ENCODE measurements at places on chromosomes 1 and 21.

DNA sequence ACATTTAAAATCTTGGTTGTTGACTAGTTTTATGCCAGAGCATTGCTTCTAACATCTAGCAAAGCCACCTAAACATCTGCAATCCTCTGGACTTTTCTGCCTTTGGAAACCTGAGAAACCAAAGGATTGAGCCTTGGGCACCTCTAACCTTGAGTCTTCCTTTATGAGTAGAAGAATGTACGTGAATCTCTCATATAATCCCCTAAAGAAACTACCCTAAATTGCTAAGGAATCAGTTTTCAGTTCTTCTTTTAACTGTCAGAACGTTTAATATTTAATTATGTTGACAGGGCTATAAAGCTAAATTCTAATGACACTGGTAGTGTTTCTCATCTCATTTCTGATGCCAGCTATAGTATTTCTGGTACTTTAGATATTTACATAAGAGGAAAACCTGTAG is 997.3 kb downstream of the AMY1C start:
- DNase-seq: no peak

GRCh38 chr1:202807451-202807925 is 733 bp downstream of the KDM5B start:
- DNase-seq: no peak

DNA sequence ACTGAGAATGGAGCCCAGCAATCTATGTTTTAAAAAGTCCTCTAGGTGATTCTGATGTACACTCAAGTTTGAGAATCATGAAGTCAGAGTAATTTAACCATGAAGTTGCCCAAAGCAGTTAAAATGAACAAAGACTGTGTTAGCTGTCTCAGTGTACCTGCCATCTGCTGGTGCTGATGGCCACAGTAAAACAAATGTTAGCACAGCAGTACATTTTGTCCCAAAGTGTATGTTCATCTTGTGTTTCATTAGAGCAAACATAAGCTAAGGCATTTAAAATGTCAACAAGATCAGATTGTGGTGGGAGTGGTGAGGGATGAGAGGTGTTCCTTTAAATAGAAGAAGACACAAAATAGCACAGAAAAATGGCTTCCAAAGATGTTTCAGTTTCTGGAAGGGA is 31.1 kb downstream of the FYB2 start:
- DNase-seq: no peak

DNA sequence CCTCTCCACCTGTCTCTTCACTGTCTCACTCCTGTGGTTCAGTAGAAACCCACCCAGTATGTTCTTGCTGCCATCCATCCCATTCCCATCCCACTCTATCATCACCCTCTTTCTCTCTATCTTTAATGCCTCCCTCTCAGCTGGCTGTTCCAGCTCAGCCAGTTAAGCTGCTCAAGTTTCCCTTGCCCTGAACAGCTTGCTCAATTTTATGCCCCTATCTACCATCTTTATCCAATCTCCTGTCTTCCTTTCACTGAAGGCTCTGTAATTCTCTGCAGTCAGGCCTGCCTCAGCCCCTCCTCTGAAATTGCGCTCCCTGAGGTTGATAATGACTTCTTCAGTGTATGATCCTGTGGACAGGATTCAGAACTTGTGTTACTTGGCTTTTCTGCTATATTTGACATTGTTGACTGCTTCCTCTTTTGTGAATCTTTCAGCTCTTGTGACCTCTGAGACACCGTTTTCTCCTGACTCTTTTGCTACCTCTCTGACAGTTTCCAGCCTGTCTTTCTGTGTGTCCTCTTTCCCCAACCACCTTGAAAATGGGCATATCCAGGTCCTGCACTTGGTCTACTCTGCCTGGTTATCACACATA is 13.9 kb upstream of the BCAR3 start:
- DNase-seq: no peak

GRCh38 chr1:207244409-207244801 is 77.1 kb upstream of the CD55 start:
- no peak for DNase-seq

DNA sequence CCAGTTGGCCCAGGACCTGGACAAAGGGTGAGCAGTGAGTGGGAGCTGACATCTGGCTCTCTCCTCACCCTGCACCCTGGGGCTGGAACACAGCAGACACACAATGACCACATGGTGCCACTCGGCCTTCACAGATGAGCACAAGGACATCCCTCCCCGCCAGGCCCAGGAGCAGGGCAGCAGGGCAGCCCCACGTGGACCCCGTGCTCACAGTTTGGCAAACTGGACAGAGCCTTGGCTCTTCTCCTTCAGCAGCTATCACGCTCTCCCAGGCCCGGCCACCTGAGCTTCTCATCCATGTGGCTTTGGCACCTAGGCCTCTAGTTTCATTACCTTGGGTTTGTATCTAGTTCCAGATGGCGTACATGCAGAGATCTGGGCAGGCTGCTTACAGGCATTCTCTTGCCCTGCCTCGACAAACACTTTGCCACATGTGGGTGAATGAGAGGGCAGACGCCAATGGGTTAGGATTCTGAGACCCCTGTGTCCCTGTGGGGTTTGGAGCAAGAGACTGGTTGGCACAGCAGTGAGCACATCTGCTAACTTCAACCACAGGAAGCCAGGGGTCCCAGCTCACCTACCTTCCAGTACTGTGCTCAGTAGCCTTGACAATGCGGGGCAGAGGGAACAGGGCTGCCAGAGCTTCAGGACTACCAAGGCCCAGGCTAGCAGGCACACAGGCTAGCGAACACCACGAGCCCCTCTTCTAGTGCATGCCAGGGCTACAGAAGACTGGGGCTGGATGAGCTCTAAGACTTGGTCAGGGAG is 3.4 kb upstream of the PTPRF start:
- DNase-seq: no peak

DNA sequence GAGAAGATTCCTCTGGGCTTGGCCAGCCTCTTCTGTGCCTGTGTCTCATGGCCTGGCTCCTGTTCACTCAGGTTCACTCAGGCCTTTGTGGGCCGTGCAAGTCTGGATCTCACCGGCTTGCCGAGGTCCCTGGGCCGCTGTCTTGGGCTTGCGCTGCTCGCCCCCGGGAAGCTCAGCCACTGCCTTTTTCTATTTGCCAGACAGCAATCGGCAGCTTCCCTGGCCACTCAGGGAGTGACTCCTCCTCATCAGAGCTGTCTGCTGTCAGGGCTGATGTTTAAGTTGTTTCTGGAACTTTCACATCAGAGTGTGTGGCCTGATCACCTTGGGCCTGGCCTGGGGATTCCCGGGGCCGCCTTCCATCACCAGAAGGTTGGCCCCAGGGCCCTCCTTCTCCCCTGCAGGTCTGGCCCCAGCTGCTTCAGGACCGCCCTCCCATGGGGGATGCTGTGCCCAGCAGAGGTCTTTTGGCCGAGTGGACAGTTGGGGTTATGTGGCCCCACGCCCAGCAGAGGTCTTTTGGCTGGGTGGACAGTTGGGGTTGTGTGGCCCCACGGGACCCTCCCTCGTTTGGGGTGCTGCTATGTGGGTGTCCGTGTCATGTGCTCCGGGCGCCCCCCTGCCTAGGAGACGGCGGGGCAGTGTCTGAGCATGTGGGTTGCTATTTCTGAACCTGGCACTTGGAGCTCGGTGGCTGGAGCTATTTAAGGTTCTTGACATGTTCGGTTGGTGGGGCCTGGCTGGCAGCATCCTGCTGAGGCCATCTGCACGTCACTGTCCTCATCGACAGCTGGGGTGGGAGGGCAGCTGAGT is 12.5 kb downstream of the SLX9 start:
- no peak for DNase-seq

GRCh38 chr1:198959032-198959431 is 320.2 kb downstream of the PTPRC start:
- no peak for DNase-seq

DNA sequence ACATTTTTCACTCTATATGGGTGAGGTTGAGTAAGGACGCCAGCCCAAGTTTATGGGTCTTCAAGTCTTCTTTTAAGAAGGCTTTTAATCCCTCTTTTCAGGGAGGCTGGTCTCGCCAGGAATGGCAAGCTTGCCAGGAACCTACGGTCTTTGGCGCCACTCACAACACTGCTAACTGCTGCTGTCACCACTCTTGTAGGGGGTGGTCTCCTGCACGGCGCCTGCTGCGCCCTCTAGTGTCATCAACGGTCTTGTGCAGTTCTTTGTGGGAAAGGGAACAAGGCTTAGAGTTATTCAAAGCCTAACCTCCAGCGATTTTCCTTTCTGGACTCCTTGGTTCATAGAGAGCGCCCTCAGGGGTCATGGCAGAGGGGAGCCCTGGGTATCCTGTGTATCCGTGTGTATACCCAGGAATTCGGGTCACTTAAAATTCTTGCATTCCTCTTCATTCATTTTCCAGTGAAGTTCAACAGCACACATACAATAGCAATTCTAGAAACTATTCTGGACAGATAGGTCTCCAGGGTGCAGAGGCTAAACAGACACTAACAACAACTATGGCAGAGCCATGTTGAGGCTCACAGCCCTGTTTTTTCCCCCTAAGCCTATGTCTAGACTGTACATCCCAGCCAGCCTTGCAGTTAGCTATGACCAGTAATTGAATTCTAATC is 392.8 kb upstream of the CAMK1G start:
- DNase-seq: peak; percentile 6

- DNase-seq: no peak
Measured at GRCh38 chr1:43969416-43969745, 429 bp upstream of the DPH2 start.

- no peak for DNase-seq
Measured at GRCh38 chr21:14875704-14876523, 188.9 kb downstream of the NRIP1 start.

- DNase-seq: no peak
Measured at GRCh38 chr1:161928056-161928455, 95.6 kb downstream of the OLFML2B start.

DNA sequence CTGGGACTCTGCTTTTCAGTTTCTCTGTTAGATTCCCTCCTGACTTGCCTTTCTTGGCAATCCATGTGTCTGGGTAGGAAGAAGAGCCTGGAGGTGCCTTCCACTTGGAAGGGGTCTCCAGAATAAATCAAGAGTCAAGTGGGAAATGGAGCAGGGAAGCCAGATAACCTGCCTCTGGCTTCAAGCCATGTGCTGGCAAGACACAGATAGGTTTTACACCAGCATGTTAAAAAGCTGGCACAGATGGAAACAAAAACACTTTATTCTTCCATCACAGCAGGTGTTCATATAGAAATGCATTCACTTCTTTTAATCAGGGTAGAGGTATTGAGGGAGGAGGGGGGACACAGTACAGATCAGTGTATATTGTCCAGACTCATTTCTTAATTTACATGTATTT is 356.9 kb upstream of the RUNX1 start:
- DNase-seq: no peak

- DNase-seq: no peak
Measured at GRCh38 chr1:3680488-3681230, 28.3 kb downstream of the TP73 start.

GRCh38 chr1:3545363-3546047 is 65.8 kb downstream of the MEGF6 start:
- no peak for DNase-seq

DNA sequence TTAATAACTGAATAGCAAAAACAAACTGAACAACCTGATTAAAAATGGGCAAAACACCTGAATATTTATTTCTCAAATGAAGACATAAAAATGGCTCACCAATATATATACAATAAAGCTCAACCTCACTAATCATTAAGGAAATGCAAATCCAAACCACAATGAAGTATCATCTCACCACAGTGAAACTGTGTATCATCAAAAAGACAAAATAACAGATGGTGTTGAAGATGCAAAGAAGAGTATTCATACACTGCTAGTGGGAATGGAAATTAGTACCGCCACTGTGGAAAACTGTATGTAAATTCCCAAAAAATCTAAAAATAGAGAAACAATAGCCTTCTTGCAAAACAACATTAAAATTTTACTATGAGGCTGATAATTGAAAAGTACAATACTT is 1660.1 kb upstream of the B3GALT2 start:
- no peak for DNase-seq

DNA sequence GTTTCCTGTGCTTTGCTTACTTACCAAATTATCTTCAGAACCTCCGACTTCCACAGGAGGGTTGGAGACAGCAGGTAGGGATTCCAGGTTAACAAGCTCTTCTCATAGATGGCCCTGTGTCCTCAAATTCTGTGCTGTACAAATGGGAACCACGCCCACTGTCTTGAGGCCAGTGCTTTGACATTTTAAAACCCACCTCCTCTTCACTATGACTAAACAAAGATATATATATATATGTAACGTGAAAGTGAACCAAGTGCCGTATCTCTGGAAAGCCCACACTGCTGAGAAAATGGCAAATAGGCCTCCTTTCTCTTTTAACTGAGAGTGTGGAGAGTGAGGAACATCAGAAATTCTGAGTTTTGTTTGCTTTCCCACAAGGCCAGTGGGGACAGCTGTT is 99.6 kb downstream of the ZBTB18 start:
- no peak for DNase-seq

DNA sequence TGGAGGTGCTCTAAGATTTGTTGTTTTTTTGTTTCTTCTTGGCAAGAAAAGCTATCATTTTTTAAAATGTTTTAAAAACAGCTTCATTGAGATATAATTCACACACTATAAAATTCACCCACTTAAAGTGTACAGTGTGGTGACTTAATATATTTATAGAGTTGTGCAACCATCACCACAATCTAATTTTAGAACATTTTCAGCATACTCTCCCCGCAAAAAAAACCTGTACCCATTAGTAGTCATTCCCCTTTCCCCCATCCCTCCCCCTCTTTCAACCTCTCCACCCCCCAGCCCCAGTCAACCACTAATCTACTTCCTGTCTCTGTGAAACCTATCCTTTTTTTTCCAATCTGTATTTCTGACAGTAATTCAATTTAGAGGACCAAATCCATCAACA is 30.6 kb downstream of the ZC3H11B start:
- no peak for DNase-seq

DNA sequence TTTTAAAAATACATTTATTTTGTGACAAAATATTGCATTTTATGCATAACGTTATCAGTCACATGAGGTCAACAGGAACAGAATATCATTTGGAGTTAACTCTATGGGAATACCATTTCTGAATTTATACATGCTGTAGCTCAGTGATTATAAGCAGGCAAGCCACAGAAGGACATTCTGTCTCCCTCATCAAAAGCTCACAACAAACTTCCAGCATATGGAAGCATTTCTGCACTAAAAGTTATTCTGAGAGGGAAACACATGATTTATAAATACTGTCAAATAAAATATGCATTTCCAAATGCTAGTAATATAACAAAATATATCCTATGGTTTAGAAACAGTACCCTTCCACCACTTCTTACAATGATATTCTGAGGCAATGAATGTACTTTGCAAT is 854.1 kb upstream of the B3GALT2 start:
- no peak for DNase-seq
